ENCODE measurements at places on chromosomes 11 and 22. TPM values are rescaled to one million over a fixed set of nuclear protein-coding genes. Genes with fewer than 3 reads are reported as not detected.

The NTM gene
- total RNA-seq, result not detected

The OR51B2 gene
- total RNA-seq, result not detected

The CHRM1 gene
- not detected for total RNA-seq

The CCDC81 gene
- total RNA-seq, result 0.90 TPM

DNA sequence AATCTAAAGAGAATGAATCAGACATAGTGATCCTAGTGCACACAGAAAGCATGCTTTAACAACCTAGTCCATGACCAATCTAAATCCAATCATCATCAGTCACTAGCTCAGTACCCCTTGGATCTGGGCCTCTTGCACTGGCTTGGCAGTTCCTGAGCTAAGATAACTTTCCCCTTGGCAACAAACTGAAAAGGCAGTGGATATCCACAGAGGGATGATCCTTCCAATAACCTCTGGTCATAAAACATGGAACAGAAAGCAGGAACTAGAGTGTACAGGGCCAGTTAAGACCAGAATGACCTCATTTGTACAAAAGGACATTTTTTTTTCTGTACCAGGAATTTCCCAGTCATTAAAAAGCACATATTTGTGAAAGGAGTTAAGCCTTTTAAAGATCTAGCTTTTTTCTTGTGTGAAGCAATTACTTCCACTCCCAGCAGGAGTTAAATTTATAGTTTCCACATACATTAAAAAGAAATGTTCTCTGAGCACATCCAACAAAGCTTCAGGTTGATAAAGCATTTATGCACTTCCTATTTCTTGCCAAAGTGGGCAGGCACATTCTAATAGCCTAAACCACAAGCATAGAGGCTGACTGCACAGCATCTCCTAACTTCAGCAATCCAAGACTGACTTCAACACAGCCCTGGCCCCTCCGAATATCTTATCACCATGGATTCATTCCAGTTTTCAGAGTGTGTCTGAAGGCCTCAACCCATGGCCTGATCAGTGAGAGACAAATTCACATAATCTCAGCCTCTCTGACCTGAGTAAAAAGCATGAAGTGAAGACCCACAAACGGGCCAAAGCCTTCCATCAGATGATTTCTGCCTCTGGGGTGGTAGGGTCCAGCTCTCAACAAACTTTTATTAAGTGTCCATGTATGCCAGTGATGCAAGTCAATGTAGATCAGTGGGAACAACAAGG, 29.9 kb downstream of the GUCY1A2 start:
- no peak for DNase-seq

DNA sequence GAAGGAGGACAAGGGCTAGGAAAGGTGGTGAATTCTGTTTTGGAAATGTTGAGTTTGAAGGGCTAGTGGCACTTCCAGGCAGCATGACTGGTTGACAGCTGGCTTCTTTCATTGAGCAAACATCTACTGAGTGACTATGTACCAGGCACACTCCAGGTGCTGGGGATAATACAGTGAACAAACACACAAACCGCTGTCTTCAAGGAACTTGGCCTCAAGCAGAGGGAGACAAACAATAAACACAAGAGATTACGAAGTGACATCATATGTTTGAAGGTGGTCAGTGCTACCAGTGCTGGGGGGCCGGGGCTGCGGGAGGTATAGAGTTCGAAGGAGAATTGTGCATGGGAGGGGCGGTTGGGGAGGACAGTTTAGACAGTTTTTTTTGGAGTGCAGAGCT, 197.0 kb upstream of the SORL1-AS1 start:
- no peak for DNase-seq

DNA sequence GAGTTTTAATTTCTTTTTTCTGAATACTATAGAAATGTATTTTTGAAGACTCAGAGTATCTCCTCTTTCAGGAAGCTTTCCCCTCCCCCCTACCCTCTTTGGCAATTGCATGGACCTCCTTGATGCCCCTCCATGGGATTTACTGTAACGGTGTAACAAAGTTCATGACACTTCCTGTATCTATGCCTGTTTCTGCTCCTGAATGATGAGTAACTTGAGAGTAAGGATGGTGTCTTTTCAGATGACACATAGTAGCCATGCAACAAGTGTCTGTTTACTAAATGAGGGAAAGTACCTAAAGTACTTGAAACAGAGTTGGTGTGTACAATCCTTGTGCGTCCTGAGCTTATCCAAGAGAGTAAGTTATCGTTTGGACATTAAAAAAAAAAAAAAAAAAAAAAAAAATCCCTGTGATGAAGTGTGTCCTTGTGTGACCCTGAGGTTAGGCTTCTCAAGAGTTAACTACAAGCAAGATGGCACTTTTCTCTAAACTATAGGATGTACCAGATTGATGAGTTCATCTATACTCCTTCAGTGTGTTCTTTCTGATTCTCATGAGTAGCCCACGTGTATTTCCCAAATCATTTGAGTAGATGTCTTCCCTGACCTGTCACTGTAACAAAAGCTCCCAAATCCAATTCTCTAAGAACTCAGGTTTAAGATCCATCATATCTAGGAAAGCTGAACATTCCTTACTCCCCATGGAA, 7.4 kb downstream of the ETS1 start:
- peak; percentile 27 for DNase-seq

- no peak for DNase-seq
These were observed 53.4 kb upstream of the SCUBE2 start for GRCh38 chr11:9144828-9145227.

- no peak for DNase-seq
These were observed 29.3 kb upstream of the CABP7 start for GRCh38 chr22:29690476-29690875.

- DNase-seq, result peak; percentile 40
These were observed 824 bp upstream of the CBX6 start for GRCh38 chr22:38872831-38873248.

DNA sequence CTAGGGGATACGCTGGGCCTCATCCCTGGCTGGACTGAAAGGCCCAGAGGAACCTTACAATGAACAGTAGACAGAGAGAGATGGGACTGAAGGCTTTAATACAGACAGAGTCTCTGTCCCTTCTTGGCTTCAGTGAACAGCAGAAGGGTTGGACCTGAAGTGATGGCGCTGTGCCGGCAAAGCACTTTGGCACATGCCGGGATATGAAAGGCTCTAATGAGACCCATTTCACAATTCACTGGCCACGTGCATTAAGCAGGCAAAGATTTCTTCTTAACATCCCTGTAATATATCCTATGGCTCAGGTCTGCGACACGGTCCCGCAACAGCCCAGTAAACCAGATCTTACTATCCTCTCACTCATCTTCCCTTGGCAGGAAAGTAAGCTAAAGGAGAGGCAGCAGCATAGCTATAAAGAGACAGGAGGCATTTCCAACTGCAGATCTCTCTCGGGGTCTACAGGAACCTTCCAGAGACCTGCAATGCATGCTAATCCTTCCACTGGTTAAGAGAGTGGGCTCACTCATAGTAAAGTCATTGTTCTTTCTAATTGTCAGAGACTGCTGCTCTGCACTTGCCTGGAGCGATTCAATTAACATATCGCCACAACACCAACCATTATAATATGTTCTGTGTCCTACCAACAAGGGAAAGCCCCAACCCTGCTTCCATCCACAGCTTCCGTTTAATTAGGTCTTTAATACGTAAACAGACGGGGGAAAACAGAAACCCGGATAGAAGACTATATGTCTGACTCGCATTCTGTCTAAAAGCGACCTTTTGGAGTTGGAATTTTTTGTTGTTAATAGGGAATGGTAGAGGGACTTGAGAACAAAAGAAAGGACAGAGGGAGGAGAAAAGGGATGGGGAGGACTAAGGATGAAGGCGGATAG, 1179.0 kb downstream of the LRRC4C start:
- DNase-seq, result no peak

DNA sequence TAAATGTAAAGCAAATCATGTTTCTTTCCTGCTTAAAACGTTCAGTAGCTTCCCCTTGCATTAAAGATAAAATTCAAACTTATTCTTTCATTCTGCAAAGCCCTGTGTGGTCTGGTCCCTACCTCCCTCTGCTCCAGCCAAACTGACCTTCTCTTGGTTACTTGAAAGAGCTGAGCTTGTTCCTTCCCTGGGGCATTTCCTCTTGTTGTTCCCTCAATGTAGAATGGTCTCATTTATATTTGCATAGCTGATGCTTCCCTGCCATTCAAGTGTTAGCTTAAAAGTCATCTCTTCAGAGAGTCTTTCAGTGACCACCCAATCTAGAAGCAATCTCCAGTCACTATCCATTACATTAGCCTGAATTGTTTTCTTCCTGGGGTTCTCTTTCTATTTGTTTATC, 1618.5 kb upstream of the TENM4 start:
- no peak for DNase-seq

DNA sequence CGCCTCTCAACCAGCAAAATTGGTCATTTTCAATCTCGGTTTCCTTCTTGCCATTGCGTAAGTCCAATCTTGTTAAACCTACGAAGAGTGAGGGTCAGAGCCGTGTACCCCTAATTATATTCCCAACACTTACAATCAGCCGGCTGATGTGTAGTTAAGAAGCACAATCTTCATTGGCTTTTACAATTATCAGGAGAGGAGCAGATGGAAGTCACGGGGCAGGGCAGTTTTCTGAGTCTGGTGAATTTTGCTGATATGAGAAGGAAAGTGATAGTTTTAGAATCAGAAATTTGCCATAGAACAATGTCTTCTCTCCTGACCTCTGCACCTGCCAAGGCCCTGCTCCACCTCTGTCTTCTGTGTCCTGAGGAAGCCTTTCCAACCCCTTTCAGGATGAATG, 35.0 kb upstream of the ATXN10 start:
- DNase-seq, result no peak

DNA sequence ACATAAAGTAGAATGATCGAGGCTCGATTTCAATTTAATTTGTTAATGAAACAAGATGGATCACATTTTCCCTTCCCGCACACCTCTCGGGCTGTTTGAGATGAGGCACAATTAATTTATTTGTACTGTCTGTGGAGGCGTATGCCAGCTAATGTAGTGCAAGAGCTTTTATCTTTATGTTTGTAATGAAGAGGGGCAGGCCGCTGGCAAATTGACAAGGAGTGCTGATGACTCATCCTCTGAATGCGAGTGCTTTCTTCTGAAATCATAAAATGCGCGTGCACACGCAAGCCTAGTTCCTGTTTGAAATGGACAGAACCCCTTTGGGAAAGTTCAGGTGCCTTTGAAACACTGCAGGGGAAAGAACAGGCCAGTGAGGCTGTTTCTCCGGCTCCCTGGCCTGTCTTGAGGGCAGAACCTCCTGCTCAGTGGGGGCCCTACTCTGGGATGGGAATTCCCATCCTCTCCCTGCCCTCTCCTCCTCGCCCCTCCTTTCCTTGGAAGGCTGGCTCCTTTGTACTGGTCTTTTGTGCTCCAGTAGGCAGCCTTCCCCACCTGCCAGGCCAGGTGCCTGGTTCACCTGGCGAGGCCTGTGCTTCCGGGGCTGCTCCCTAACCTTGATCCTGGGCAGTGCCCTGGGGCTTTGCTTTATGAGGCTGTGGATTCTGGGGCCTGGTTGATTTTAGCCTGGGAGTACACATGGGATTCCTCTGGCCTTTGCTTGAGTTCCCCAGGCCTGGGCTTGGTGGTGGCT, 50.3 kb downstream of the TEAD1 start:
- DNase-seq, result peak; percentile 23

- no peak for DNase-seq
These were observed 23.9 kb upstream of the TSPAN18 start for GRCh38 chr11:44702889-44703288.

GRCh38 chr11:130278151-130278550, 36.6 kb downstream of the ZBTB44 start:
- no peak for DNase-seq

GRCh38 chr22:49994361-49995040, 18.1 kb downstream of the IL17REL start:
- no peak for DNase-seq
